ENCODE measurements at places on chromosomes 5 and 9.

GRCh38 chr5:173954671-173955521 lies 34.1 kb upstream of the C5orf47 start:
- DNase-seq = no peak

- no peak for DNase-seq
Observed at GRCh38 chr5:124783794-124784193, 37.4 kb upstream of the ZNF608 start.

GRCh38 chr5:97096191-97096590 lies 46.2 kb downstream of the LIX1 start:
- DNase-seq = no peak

DNA sequence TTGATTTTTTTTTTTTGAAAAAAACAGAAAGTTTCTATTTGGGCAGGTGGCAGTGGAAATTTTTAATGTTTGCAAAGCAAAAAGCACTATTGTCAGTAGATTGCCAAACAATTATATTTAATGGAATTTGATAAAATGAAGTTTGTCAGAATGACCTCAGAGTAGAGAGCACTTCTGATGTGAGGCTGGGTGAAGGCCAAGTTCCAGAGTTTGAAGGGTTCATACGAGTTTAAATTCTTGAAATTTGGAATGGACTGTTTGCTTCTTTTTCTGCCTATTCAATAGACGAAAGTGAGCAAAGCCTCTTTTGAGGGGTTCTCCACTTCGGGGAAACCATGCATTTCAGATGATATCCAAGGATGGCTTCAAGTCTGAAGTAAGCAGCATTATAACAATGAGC lies 7.4 kb downstream of the SHC3 start:
- no peak for DNase-seq

DNA sequence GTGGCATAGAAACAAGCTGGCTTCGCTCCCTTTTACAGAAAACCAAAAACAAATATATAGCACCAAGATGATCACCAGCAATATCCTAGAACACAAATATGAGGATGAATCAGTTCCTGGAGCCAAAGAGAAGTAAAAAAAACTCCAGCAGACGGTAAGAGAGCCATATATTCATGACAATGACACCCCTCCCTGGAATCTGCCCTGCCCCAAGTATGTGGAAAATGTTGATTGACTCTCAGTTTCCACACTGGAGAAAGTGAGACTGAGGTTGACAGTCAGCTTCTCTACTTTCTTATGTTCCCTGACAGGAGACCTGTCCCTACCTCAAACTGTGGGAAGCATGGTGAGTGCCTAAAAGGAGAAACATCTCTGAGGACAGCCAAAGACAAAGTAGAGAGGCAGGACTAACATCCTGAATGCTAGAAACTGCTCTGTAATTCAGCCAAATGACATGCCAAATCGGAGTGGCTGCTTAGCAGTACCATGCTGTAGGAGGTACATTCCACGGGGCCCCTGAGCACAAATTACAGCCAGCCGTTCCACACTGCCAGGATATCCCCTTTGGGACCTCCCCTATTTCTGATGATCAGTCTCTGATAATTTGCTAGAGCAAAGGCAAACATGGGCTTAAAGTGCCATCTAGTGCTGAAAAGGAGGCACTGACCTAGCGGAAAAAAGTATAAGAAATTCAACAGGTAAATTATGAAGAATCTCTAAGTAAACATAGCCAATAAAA lies 424.0 kb upstream of the RGMB start:
- peak; percentile 6 for DNase-seq

DNA sequence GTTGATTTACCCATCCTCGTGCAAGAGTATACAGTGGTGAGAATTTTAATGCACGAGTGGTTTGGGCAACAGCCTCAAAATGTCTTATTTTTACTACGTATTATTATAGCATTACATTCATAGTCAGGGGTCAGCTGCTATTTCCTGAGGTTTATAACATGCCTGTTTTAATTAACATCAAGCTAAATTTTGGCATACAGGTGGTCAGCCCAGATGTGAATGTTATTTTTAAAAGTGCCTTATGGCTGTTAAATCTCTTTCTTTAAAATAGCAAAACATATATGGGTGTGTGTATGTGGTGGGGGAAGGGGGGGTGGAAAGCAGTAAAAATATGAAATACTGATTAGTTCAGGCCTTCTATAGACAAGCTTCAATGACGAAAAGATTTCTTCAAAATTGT lies 424.5 kb upstream of the CLINT1 start:
- no peak for DNase-seq

GRCh38 chr5:114185274-114185673 lies 176.6 kb upstream of the KCNN2 start:
- DNase-seq = no peak

DNA sequence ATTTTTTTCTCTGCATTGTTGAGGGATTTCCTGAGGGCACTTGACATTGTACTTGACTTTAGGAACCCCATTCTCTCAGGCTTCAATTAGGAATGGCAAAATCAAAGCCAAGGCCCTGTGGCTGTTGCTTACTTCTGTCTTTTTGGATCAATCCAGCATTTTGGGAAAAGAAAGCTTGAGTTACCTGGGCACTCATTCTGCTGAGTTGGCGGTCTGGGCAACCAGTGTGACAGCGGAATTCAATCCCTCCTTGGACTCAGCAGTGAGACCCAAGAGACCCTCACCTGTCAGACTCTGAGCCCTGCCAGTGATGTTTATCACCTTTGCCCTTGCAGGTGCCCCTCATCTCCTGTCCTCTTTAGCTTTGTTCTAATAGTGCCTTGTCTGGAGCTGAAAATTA lies 225.3 kb downstream of the PAPPA start:
- no peak for DNase-seq

DNA sequence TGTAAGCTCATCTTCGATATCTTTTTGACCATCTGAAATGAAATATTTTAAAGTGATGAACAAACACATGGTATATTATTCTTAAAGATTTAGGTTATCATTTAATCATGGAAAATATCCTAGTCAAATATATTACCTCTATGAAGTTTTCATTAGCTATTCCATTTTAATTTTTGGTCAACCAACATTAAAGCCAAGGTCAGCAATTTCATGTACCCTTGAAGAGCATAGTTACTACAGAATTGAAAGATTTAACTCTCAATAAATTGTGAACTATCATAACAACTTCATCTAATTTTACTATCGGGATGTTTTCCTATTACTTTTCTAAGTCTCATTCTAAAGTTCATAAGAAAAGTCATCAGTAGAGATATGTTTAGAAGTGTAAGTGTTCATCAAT lies 492.6 kb downstream of the CTNND2 start:
- DNase-seq = no peak

DNA sequence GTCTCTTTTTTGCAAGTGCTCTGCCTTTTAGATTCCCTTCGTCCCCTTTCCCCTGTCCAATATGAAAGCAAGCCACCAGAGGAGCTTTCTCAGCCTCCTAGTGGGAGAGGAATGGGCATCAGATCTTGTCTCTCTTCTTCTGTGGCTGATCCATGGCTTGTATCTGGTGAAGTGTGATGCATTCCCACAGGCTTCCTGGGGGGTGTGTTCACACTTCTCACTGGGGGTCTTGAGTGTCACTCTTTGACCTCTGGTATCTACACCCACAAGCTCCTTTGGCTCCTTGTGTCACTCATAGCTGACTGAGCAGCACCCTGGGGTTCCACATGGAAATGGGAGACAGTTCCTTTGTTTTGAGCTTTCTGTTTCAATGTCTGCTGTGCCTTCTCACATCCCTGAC lies 411.5 kb downstream of the GADD45G start:
- DNase-seq = no peak

DNA sequence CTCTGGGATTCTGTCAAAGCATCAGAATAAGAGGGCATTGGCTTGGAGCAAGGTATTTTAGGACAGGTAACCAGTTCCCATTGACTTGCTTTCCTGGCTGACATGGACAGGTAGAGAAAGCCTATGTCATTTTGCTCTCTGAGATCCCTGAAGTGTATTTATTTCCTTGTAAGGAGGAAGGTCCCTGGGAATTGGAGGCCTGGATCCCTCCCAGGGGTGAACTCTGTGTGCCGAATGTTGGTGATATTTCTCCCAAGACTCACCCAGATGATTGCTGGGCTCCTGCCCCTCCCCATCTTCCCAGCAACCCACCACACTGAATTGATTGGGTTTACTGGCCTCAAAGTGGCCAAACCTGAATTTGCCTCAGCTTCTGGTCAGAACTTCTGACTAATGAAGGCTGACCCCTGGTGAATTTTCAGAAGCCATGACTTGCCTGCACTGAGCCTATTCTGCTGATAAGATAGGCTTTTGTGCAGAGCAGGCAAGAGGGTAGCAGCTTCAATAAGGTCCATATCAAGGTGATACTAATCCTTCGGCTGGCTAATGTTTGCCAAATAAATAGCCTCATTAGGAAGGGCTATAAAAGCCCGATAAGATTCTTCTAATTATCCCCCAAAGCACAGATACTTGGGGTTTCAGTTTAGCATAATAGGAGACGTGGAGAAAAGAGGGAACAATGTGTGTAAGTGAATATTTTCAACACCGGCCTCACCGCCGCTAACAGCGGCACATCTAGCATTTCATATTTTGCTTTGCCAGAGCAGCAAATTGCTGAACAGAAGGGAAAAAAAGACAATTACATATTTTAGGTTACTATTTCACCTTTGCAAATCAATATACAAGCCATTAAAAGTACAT lies 152.9 kb upstream of the PITX1 start:
- no peak for DNase-seq

DNA sequence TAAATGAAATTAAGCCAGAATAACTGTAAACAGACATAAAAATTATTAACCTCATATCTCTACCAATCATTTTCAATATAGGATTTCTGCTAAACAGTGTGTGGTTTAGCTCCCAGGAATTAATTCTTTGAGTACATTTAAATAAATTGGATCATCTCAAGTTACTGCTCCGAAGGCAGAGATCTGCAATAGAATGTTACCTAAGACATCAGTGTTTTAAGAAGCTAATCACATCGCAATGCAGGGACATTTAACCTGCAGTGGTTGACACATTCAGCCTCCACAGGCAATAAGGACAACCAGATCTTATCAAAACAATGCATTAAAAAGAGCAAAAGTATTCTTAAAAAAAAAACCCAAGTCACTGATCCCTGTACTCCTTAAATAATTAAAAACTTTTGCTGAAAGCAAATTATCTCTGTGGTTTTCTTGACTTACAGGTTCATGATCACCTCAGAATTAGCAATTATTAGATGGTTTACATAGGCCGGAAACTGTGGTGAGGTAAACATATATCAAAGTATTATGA lies 45.7 kb downstream of the PRDM6 start:
- DNase-seq = no peak

GRCh38 chr5:107293541-107294210 lies 377.1 kb downstream of the EFNA5 start:
- no peak for DNase-seq

- no peak for DNase-seq
Observed at GRCh38 chr5:56145511-56145910, 87.6 kb downstream of the ANKRD55 start.

GRCh38 chr5:79378510-79379186 lies 135.3 kb downstream of the HOMER1 start:
- DNase-seq = no peak

- no peak for DNase-seq
Observed at GRCh38 chr9:27118916-27119315, 9.9 kb downstream of the TEK start.
